ENCODE measurements at places on chromosomes 2 and 18. TPM values are rescaled to one million over a fixed set of nuclear protein-coding genes. Genes with fewer than 3 reads are reported as not detected.

DNA sequence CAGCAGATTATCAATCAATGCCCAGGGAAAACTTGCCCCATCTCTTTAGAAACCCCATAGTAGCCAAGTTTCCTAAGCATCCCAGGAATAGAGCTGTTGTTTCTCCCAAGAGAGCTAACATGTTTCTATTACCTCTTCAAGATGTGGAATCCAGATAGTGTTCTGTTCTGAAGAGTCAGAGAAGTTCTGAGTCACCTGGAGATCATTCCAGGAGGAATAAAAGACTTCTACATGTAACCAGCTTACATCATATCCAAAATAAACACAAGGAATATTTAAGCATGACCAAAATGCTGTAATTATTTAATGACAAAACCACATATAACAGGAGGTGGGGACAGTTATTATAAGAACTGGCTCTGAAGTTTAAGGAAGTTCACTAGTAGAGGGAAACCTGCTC is 51.0 kb upstream of the GORASP2 start:
- no peak for DNase-seq

DNA sequence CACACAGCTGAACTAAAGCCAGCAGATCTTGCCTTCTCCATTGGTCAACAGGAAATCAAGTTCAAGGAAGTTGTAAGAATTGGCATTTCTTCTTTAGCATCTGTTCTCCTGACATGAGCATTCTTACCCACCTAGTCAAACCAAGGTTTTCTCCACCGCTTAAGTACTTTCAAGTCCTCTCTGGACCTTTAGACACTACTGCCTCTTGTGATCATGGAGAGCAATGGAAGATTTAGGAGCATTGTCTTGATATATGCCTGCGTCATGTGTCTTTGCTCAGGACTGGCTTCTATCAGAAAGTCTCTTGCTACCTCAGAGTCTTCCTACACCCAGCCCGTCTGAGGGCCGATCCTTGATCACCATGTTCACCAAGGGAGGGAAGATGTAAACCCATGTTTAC is 262.2 kb downstream of the PHLPP1 start:
- DNase-seq, result no peak

GRCh38 chr2:152825834-152826233 is 107.4 kb downstream of the ARL6IP6 start:
- no peak for DNase-seq

The TRIM54 gene
- 9.0 TPM for total RNA-seq

GRCh38 chr18:59742325-59743111 is 45.3 kb upstream of the CCBE1 start:
- DNase-seq, result no peak

The PTH2R gene
- total RNA-seq, result not detected

The KLHL14 gene
- not detected for total RNA-seq

- no peak for DNase-seq
Observed at GRCh38 chr2:109254174-109254904, 125.3 kb downstream of the SH3RF3 start.

The POTEJ gene
- total RNA-seq, result not detected

- DNase-seq, result no peak
Observed at GRCh38 chr2:191441496-191442214, 196.5 kb downstream of the MYO1B start.
